Endothelial cell of umbilical vein (primary cell): ENCODE measurements at places on chromosomes 1 and 21. TPM values are rescaled to one million over a fixed set of nuclear protein-coding genes. Genes with fewer than 3 reads are reported as not detected.

The FAM229A gene
- 8.9 and 9.9 TPM in 2 replicates for polyA plus RNA-seq

The KAZN gene
- polyA plus RNA-seq, result 1.5 and 1.6 TPM in 2 replicates

The FBXO2 gene
- 0.89 and 0.91 TPM in 2 replicates for polyA plus RNA-seq

The GPR25 gene
- not detected in 2 replicates for polyA plus RNA-seq

- no peak for DNase-seq
These were observed 82.6 kb upstream of the MAP10 start for GRCh38 chr1:232722626-232723025.

GRCh38 chr1:110783292-110783918 lies 89.5 kb upstream of the CD53 start:
- DNase-seq, result peak; percentile 47

DNA sequence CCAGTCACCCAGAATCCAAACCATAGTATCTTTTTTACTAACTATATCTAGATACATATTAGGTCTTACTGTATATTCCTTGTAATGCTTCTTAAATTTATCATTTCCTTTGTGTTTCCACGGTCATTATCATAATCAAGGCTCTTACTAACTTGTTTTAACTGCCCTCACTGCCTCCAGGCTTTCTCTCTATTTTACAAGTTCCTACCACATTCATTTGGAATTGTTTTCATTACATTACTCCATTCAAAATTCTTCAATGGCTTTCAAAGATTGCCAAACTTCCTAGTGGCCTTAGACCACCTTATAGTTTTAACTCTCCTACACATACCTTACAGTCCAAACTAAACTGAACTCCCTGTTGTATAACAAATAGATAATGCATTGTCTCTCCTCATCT lies 6.3 kb downstream of the HFM1 start:
- DNase-seq, result no peak

- no peak for DNase-seq
These were observed 188.7 kb downstream of the GIPC2 start for GRCh38 chr1:78234496-78234895.

DNA sequence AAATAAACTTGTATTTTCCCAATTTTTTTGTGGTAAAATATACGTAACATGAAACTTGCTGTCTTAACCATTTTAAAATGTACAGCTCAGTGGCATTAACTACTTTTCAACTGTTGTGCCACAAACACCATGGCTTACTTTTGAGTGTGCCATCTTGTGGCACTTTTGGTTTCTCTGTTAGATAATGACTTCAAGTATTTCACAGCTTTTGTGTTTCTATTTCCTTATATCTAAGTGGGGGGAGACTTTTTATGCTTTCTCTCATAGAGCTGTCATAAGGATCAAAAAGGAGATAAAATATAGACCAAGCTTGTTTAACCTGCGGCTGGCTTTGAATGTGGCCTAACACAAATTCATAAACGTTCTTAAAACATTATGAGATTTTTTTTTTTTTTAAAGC lies 44.3 kb downstream of the CDC14A start:
- DNase-seq, result no peak
